WTC11 (cell line): ENCODE measurements at places on chromosomes 3 and 15.

DNA sequence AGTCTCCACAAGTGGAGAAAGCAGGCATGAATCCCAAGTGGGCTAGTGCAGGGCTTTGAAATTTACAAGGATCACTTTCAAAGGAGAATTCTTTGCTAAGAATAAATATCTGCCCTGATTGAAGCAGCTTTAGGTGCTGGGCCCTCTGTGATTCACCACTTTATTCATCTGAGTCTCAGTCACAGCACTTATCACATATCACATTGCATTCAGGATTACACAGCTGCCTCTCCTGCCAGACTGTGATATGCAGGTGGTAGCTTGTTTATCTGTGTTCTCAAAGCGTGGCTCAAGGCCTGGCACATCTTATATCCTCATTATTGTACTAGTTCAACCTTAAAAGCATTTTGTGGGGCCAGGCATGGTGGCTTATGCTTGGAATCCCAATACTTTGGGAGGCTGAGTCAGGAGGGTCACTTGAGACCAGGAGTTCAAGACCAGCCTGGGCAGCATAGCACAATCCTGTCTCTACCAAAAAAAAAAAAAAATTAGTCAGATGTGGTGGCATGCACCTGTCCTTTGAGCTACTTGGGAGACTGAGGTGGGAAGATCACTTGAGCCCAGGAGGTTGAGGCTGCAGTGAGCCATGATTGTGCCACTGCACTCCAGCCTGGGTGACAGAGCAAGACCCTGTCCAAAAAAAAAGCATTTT is 156.9 kb upstream of the EIF1B start:
- no peak for DNase-seq

GRCh38 chr3:51501833-51502561 is 2.2 kb upstream of the DCAF1 start:
- peak; percentile 93 for DNase-seq

GRCh38 chr3:89974903-89975519 is 867.6 kb downstream of the EPHA3 start:
- DNase-seq: no peak

GRCh38 chr15:90234096-90234988 is at the start of gene GDPGP1:
Gene GDPGP1, plus strand, starts transcription at chr15:90234209. Its CDS starts 6,700 bp downstream, at chr15:90240909.
- DNase-seq: no peak

DNA sequence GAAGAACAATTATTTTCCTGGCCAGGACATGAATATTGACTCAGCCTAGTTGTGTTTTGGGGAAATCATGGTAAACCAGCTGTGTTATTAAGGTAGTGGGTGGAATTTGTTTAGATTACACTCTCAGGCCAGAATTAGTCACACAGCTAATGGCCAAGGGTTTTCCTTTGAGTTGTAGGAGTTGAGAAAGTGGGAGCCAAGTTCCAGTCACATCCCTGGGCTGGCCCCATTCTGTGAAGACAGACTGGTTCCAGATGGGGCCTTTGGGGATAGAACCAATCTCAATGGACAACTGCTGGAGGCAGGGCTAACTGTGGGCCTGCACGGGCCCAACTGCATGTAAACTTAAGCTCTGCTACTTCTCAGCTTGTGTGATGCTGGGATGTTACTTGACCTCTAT is 1.4 kb upstream of the RASL12 start:
- no peak for DNase-seq

DNA sequence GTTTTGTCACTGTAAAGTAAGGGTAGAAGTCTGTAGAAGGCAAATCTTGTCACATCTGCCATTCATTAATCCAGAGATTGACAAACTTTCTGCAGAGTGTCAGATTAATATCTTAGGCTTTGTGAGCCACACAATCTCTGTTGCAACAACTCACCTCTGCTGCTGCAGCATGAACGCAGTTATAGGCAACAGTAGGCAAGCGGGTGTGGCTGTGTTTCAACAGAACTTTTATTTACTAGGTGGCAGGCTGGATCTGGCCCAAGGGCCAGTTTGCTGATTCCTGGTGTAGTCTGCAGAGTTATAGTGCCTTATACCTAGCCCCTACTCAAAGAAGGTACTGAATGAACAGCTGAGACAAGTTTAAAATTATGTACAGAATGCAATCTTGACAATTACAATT is 396.7 kb downstream of the FOXP1 start:
- no peak for DNase-seq

DNA sequence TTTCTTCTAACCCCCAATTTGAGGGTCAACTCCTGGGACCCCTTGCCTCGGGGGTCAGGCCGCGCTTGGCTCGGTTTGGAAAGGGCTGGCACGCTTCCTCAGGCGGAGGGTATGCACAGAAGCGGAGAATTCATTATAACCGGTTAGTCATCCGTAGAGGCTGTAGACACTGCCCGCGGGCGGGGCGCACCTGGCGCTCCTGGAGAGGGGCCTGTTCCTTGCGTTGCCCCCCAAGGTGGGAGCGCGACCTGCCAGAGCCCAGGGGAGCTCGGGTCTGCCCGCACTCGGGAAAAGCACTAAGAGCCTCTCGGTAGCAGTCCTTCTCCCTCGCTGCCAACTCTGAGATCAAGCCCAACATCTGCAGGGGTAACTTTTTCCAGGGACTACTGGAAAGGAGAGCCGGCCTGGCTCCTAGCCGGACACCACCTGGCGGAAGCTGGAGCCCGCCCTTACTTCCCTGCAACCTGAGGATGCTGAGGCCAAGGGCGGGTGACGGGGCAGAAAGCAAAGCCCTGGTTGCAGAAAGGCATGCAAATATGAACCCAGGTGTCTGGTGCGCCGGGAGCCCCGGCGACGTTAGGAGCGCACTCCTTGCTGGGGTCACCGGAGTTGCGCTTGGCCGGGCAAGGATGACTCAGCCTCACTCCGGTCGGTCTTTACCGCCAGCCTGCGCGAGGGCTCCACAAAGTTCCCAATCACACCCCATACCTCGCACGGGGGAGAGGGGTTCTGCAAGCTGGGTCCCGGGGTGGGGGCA is 1.5 kb upstream of the CACNA2D3 start:
- peak; percentile 59 for DNase-seq

- DNase-seq: no peak
These were observed 95.8 kb downstream of the CHSY1 start for GRCh38 chr15:101156061-101156460.

DNA sequence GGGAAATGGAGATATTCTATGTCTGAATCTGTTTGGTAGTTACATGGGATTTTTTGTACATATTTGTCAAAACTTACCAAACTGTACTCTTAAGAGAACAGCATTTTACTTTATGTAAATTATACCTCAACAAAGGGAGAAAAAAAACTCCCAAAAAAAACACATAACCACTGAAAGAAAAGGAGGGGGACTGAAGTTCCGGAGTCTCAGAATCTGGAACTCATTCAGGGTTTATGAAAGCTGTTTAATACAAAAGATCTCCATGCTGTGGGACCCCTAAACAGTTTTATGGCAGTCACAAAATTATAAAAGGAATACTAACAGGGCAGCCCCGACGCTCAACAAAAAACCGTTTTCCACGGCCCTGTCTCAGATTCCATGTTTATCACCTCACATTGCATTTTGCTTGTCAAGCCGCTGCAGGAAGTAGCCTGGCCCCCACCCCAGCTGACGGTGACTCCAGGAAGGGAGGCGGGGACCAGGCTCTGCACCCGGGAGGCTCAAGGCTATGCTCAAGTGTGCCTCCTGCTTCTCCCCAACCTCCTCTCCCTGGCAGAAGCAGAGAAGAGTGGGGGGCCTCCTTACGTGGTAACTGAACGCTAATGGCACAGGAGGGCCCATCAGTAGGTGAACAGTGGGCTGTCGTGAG is 29.3 kb downstream of the RFT1 start:
- no peak for DNase-seq

DNA sequence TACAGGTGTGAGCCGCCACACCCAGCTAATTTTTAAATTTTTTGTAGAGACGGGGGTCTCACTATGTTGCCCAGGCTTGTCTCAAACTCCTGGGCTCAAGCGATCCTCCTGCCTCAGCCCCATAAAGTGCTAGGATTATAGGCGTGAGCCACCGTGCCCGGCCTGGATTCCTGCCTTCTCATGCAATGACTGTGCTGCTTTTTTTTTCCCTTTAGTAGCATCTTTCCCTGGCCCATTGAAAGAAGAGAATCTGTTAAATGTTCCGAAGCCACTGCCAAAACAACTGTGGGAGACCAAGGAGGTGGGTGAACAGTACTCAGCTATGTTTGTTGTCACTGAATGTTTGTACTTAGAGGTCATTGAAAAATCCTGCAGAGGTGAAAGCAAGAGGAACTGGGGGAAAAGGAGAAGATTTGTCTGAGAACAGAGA is 88.0 kb downstream of the CRTC3 start:
- no peak for DNase-seq

- DNase-seq: no peak
These were observed 40.5 kb upstream of the EIF1B start for GRCh38 chr3:40268802-40269524.

GRCh38 chr3:187997490-187997889 is 156.5 kb upstream of the LPP start:
- no peak for DNase-seq

- DNase-seq: peak; percentile 49
These were observed 4.7 kb upstream of the FAM240A start for GRCh38 chr3:46607603-46608028.

GRCh38 chr3:66237552-66237951 is 16.8 kb downstream of the SLC25A26 start:
- no peak for DNase-seq

- DNase-seq: no peak
These were observed 3.6 kb upstream of the GMPPB start for GRCh38 chr3:49727154-49727923.

DNA sequence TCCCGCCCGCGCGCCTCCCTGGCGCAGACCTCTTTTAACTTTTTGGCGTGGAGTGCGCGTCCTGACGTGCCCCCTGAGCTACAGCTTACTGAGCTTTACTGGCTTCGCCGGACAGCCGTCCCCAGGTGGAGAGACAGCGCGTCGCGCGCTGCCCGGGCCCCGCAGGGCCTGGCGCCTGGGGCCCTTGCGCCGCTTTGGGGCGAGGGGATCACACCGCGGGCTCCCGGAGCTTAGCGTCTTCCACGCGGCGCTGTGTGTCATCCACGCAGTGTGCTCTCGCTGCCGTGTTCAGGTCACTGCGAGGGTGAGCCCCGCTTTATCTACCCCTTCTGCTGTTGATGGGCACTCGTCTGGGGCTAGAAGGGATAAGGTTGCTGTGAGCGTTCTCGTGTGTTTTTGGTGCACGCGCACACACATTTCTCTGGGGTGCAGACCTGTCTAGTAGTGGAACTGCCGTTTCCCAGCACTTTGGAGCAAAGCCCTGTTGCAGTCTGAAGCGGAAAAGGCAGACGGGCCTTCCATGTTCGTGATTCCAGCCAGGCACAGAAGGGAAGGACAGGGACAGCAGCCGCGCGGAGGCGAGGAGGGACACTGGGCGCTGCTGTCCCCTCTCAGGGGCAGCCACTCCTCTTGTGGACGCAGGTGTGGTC is 33.1 kb upstream of the ALDH1L1 start:
- DNase-seq: no peak

DNA sequence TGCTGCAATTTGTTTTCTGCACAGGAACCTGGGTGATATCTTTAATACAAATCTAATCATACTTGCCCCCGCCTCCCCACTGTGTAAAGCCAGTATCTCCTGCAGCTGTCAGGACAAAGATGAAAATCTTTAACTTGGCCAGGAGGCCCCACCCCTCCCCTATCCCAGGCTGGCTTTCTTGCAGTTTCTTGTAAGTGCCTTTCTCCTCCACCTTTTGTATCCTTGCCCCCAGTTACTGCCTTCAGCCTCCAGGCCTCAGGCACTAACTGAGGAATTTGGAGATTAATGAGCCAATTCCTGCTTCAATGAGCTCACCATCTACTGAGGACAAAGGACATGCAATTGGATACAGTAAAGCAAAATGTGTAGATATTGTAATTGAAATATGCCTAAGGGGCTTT is 6.5 kb downstream of the GCSAM start:
- peak; percentile 30 for DNase-seq

GRCh38 chr3:133092681-133093080 is 54.5 kb downstream of the TMEM108 start:
- DNase-seq: no peak

GRCh38 chr15:98800437-98801233 is 152.3 kb downstream of the IGF1R start:
- DNase-seq: peak; percentile 55

DNA sequence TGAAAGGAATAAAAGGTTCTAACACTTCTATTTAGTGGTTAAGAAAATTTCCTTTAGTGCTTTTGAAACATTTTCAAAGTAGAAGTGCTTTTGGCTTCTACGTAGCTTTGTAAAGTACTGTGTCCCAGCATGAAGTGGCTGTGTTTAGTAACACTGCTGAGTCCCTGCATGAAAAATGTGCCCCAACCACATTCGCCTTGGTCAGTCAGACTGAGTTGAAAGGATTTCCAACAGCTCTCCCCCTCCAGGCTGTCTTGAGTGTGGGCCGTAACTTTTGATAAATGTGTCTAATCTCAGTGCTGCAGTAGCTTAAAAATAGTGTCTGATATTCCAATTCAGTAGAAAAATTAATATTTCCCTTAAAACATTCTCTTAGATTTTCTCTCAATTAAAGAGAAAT is 115.0 kb downstream of the NR1D2 start:
- DNase-seq: peak; percentile 20

DNA sequence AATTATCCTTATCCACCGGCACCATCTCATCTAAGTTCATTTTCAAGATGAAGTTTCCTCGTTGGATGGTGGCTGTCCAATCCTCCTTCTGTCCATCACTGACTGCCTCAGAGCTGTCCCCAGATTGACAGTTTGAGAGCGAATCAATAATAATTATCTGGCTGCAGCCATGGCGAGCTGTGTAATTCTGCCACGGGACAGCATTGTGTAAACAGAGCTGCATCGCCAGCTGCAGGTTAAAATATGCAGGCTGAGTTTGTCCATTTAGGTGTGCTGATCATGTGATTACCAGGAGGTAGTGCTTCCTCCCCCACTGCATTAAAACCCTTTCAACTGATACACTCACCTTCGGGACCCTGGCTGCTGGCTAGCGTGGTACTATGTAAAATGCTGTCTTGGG is 461.9 kb upstream of the ONECUT1 start:
- no peak for DNase-seq

DNA sequence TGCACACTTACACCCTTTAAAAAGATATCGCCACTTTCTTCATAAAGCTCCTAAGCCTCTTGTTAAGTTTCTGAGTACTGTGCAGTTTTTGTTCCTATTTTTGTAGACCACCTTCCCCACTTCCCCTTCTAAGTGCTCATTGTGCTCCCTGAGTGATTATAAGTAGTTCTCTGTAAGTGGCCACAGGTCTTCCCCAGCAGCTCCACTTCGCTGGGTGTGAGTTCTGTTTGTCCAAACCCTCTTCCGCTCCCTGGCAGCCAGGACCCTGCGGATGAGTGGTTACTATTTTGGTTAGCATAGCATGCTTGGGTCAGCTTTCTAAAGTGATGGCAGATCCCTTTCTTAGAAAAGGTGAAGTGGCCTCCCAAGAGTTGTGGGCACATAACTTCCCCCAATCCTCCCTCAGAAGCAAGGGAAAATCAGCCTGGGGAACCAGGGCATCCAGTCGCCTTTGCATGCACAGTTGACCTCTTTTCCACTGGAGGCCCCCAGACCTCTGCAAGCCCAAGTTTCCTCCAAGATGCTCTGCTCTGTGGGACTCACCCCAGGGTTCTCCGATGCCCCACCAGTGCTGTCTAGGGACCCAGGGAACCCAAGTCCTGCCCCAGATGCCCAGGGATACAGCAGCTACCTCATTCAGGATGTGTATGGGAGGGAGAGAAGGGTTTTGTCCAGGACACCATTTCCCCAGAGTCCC is 69.6 kb downstream of the ATP10A start:
- no peak for DNase-seq
